ENCODE measurements at places on chromosomes 5 and 9.

DNA sequence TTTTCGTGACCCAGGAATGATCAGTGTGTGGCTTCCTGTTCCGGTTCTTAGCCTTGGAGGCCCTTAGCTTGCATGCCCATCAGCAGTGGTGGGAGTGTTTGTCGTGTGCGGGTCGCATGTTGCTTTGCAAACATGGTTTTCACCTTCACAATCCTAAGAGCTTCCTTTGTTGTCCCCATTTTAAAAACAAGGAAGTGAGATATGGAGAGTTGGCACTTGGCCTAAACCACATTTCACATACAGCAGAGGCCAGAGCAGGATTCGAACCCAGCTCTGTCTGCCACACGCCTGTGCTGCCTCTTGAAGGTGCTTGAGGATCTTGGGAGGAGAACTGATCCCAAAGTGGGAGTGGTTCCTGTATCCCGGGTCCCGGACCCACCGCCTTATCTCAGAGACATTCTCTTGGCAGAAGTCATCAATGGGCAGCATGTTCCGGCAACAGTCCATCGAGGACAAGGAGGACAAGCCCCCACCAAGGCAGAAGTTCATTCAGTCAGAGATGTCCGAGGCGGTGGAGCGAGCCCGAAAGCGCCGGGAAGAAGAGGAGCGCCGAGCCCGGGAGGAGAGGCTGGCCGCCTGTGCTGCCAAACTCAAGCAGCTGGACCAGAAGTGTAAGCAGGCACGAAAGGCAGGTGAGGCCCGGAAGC, 38.2 kb upstream of the POMT1 start:
- DNase-seq, result no peak

DNA sequence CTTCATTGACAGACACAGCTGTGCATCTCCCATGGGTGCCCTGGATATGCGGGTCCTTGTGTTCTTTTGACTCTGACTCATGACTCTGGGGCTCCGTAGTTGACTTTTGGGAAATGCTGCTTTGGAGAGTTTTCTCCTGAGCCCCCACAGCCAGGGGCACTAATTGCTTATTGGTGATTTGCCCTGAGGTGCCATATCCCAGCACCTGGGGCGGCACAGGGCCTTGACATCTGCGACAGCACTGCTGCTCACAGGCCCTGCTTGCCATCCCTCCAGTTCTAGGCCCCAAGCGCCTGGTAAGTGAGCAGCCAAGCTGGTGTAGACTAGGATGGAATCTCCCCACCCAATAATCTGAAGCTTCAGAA, 75.1 kb downstream of the AMBP start:
- DNase-seq, result no peak

DNA sequence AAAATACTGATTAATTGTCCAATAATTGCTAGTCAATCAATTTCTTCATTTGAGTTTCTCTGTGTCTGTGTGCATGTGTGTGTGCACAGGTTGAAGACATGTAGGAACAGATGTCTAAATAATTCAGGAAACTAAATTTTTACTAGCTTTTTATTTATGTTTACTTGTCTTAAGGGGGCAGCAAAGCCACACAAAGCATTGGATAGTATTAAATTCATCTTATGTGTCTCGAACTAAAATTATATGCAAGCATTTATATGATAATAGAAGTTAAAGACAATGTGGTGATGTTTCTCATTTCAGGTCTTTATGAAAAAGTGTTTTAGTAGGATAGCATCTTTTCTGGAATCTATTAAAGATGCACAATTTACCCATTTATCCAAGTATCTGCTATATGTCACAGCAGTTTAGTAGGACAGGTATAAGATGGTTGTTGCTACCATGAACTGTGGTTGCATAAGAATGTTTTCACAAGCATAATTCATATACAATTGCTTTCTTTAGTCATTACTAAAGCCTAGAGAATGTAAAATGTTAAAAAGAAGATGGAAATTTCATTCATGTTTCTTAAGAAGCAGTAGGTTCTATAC, 784.6 kb upstream of the NUDT12 start:
- DNase-seq, result peak; percentile 4

GRCh38 chr5:88888848-88889188, 5.8 kb upstream of the MEF2C start:
- DNase-seq, result no peak

DNA sequence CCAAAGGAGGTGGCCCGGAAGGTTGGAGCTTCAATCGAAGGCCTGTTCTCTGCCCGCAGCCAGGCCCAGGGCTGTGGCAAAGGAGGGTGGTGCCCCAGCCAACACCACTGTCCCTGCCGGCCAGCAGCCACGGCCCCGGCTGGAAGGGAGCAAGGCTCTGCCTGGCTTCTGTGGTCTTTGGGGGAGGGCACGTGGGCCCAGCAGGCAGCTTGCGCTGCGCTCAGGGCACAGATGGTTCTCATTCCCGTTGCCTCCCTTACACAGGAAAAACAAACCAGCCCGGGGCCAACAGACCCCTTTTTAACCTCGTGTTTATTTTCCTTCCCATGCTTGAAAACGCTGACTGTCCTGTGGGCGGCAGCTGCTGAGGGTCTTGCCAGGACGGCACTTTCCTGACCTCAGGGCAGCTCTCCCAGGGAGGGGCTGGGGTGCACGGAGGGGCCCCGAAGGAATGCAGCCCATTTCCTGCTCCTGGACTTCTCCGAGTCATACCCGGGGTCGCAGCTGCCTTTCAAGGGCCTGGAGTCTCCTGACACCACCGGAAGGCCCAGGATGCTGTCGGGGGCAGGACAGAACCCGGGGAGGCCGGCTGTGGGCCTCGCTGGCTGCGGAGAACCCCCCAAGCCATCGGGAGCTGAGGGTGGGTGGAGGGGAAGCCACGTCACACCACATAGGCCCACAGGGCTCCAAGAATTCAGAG, 1.1 kb upstream of the GPSM1 start:
- no peak for DNase-seq

DNA sequence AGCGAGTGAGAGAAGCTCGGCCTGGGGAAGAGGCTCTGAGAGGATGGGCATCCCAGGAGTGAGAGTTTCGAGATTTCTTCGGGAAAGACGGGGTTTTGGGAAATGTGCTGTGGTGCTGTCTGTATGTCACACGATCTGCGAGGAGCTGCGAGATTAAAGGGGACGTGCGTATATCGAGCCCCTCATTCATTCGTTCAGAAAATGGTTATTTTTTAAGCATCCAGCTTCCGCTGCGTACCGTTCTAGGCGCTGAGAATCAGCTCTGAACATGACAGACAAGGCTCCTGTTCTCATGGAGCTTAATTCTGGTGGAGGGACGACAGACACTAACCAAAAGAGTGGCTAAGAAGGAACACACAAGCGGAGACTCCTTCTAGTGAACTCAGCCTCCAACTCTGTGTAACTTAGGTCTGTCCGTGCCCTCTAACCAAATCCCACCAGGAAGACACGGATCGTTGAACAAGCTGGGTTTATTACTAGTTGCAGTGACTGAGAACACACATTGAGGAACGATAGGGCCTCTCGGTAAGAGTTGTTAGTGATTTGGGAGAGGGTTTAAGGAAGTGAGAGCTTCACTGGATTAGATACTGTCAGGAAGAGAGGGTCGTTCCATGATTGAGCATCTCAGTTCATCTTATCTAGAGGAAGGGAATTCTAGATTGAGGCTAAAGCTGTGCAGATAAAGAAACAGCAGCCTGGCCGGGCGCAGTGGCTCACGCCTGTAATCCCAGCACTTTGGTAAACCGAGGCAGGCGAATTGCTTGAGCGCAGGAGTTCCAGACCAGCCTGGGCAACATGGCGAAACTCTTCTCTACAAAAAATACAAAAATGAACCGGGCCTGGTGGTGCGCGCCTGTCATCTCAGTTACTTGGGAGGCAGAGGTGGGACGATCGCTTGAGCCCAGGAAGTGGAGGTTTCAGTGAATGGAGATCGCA, 1.0 kb upstream of the FBXW11 start:
- DNase-seq, result no peak

- no peak for DNase-seq
Measured at GRCh38 chr5:99019812-99020697, 91.2 kb upstream of the CHD1 start.

- no peak for DNase-seq
Measured at GRCh38 chr5:108382784-108383330, 959 bp upstream of the FBXL17 start.

DNA sequence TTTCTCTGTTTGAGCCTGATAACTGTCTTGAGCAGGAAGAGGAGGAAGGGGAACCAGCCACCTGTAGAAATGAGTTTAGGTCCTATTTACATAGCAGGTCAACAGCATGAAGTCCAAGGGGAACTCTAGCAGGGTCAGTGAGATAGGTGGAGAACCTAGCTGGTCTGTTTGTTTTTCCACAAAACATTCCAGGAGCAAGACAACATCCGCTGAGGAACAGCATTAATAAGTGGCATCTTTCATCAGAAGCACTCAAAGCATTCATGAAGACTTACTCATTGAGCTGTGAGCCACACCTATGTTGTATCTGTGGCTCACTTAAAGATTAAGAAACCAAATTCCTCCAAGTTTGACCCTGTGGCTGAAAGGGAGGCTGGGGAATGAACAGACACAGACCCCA, 115.9 kb downstream of the ACTBL2 start:
- no peak for DNase-seq

DNA sequence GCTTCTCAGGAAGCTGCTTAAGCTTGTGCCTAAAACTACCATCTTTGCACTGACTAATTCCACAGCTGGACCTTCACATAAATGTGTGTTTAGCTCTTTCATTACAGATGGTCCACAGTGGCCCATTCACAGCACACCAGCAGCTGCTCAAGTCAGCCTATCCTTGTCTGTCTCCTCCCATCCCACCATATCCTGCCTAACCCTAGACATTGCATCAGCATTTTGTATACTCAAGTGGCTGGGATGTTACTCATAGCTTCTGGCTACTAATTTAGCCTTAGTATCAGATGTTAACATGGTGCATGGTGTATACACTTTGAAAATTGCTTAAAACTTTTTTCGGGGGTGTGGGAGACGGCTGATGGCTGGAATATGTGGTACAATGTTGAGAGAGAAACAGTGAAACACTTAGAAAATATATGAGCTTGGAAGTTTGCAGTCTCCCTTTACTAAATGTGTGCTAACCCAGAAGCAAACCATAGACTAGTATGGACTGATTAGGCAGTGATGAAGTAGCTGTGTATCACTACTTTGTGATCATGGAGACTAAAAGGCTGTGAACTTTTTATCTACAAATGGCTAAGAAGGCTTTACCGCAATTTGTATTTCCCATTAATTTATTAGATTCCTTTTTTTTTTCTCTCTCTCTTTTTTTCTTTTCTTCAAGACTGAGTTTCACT, 83.1 kb downstream of the JMY start:
- DNase-seq, result no peak

DNA sequence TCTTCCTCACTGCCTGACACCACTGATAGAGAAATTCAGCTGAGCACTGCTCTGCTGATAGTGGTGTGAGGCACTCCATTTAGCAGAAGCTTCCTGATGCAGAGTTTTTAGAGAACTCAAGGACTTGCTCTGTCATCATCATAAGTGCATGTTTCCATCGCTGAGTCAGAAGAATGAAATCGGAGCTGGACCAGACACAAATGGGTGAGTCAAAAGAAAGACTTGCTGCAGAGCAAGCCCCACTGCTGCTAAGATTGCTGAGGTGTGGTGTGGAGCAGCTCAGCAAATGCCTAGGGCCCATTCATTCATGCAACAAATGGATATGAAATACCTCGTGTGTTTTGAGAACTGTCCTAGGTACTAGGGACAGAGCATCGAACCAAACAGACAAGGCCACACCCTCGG, 410.2 kb upstream of the SLC30A5 start:
- DNase-seq, result no peak

- DNase-seq, result no peak
Measured at GRCh38 chr5:152622628-152623027, 217.5 kb upstream of the NMUR2 start.

DNA sequence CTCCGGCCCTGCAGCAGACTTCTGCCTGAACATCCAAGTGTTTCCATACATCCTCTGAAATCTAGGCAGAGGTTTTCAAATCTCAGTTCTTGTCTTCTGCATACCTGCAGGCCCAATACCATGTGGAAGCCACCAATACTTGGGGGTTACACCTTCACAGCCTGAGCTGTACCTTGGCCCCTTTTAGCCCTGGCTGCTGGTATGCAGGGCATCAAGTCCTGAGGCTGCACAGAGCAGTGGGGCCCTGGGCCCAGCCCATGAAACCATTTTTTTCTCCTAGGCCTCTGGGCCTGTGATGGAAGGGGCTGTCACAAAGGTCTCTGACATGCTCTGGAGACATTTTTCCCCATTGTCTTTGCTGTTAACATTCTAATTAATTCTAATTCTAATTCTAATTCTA, 680.6 kb downstream of the ELAVL2 start:
- no peak for DNase-seq

DNA sequence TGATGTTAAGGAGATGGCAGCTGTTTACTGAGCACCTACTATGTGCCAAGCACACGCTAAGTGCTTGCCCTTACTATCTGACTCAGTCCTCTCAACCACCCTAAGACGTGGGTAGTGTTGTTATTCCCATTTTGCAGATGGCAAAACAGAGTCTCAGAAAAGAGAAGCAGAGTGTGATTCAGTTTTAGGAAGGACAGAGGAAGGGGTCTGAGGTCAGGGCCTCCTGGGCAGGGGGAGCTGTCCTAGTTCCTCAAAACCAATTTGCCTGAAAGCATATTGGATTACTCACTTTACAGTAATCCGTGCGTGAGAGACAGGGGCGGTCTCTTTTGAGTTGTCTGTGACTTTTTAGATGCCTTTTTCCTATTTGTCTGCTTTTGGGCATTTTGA, 23.2 kb downstream of the DNM1 start:
- DNase-seq, result no peak

DNA sequence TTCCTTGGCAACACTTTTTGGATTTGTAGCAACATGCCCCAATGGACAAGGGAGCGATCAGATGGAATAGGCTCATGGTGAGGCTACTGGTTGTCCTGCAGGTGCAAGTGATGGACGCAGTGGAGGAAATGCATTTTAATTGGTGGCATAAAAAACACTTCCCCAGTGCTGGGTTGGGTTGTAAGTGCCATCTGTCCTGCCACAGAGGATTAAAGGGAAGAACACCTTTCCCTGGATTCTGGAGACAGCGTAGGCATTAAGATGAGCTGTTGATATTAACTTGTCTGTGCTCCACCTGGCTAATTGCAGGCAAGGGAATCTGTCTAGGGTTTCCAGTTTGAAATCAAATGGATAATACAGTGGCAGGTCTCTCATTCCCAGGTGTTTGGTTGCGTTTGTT, 173.4 kb downstream of the ZNF462 start:
- no peak for DNase-seq

GRCh38 chr5:136084698-136085097, 47.9 kb upstream of the SMAD5 start:
- no peak for DNase-seq

DNA sequence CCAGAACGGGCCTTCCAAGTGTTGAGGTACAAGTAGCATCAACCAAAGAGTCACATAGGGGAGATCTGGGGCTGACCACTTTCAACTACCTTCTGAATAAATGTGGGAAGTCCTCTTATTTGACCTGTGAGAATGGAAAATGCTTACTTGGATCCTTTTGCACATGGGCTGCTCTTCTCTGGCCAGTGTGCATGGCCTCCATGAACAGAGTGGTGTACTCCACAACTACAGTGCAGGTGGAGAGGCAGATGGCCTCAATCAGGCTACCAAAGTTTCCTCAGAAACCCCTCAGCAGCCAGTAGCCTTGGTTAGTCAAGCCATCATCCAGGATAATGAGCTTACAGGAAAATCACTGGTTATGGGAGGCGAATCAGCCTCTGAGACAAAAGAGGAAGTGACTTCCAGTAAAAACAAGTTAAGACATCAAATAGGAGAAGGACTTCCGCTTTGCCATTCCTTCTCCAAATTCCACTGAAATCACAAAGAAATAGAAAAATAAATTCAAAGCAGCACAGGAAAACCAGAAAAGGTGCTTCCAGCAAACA, 18.3 kb upstream of the FCHO2 start:
- no peak for DNase-seq
